ENCODE measurements at places on chromosomes 7 and 10.

DNA sequence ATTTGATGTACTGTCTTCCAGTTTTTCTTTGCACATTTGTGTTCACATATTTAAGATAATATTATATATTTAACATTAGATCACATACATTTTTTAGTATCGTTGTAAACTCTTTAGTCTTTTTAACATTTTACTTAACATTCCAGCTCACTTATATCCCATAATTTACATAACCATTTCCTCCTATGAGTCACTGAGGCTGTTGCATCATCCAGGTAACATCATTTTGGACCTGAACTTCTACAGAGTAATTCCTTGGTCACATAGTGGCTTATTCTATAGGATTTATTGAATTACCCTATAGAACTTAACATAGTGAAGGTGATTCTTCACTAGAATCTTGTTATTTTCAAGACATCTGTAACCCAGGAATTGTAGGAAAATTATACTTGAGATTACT, 194.4 kb downstream of the POU6F2 start:
- no peak for DNase-seq

DNA sequence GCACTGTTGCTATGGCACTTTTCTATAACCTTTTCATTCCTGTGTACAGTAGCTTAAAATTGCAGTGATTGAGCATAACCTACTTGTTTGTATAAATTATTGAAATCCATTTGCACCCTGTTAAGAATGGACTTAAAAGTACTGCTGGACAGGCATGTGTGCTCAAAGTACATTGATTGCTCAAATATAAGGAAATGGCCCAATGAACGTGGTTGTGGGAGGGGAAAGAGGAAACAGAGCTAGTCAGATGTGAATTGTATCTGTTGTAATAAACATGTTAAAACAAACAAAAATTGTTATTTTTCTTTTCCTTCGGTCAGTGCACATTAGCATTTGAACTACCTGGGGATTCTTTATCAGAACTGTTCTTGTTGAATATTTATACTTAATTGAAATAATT, 57.1 kb upstream of the BAMBI start:
- DNase-seq, result no peak

DNA sequence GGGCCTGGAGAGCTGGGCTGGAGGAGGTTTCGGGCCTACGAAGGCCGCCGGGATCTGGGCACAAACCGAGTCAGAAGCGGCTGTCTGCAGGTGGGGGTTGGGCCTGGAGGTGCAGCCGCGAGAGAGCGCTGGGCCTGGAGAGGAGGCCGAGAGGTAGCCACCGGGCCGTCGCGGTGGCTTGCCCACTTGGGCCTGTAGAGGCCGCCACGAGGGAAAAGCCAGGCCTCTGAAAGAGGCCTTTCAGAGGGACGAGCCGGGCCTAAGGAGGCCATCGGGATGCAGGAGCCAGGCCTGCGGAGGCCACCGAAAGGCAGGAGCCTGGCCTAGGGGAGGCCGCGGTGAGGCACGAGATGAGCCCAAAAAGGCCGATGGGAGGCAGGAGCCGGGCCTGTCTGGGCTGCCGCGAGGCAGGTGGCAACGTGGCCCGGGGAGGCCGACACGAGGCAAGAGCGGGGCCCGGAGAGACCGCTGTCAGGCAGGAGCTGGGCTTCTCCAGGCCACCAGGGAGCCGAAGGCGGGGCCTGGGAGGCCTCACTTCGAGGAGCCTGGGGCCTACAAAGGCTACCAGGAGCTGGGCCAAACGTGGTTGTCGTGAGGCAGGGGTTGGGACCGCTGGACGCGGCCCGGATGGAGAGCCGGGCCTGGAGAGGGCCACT, 25.6 kb downstream of the MDH2 start:
- no peak for DNase-seq

- no peak for DNase-seq
Observed at GRCh38 chr10:75466886-75467285, 35.5 kb downstream of the LRMDA start.

- no peak for DNase-seq
Observed at GRCh38 chr7:136104269-136104603, 127.1 kb upstream of the MTPN start.

DNA sequence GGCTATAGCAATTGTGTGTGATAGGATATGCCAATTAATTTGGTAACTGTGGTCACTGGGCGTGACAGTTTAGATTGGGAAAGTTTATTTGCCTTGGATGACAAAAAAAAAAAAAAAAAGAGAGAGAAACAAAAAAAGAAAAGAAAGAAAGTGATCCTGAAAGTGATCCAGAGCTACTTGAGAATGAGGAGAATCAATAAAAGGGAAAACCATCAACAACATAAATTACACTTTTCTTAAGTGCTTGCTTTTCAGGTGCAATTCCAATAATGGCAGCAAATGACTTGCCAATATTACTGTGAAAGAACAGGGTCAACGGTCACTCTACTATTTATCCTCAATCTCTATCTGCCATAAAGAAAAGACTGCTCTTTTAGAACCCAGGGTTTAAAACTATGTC, 191.8 kb upstream of the SEMA3C start:
- no peak for DNase-seq

- no peak for DNase-seq
Observed at GRCh38 chr10:99908512-99908911, 101.2 kb downstream of the DNMBP start.

DNA sequence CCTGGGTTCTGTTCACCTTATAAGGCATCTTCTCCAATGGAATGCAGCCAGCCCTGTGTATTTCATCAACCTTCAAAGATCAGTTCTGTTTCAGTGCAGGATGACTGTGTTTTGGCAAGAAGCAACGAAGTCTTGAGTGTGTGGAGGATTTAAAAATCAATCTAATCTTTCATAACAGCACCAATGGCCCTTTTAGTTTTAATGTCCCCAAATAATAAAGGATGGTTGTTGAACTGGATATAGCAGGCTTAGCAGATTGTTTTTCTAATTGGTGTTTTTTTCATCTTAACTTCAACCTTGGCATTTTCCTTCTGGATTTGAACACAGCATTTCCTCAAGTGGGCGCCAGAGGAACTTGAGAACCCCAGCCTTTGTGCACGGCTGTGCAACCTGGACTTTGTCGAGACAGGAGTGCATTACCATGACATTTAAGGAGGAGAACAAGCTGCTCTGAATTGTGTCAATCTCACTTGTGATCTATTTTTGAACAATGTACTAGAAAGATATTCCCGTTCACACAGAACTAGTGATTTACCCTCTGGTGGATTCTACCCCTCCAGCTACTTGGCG, 313.3 kb upstream of the AKR1E2 start:
- DNase-seq, result no peak

DNA sequence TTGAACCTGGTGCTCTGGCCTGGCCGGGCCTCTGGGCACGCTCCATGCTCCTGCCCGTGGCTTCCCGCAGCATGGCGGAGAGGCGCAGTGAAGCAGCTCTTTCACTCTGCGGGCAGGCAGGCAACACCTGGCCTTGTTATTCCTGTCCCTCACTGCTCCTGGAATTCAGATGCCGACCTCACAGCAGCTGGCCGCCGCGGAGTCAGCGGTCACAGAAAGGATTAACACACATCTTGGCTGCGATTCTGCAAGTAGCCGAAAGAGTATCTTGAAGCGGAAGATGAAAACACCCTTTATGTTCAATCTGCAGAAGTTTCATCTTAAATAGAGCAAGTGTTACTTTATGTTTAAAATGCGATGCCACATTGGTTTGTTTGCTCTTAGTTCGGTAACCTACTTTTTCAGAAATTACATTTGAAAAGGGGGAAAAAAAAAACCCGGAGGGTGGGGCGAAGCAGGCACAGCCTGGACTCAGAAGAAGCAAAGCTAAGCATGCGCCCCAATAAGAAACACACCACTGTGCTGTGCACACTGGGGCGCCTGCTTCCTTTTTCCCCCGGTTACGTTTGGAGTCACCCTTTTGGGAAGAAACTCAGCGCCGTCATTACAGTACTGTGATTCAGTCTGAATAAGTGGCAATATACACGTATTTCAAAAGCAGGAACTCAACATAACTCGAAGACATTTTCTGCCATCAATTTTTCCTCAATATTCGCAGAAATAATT, 42.3 kb downstream of the BRI3 start:
- no peak for DNase-seq

DNA sequence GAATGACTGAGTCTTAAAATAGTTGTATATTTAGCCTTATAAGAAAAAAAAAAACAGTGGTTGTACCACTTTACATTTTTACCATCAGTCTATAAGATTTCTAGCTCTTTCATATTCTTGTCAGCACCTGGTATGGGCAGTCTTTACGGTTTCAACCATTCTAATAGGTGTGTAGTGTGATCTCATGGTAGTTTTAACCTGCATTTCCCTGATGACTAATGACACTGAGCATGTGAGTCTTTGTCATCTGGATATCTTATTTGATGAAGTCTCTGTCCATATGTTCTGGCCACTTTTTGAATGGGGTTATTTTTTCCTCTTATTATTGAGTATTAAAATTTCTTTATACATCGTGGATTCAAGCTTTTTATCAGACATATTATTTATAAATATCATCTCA, 365.3 kb upstream of the IGFBP3 start:
- DNase-seq, result no peak

GRCh38 chr10:102285133-102285532, 39.8 kb downstream of the GBF1 start:
- no peak for DNase-seq

GRCh38 chr7:94561841-94562514, 52.4 kb downstream of the CASD1 start:
- DNase-seq, result no peak

Measured in GM19239 (cell line).